ENCODE measurements at places on chromosomes 7 and 10. TPM values are rescaled to one million over a fixed set of nuclear protein-coding genes. Genes with fewer than 3 reads are reported as not detected.

The PRPS1L1 gene
- total RNA-seq: not detected

The KCNH2 gene
- not detected for total RNA-seq

The NEUROG3 gene
- not detected for total RNA-seq

The GNAI1 gene
- 19.6 TPM for total RNA-seq

The PDAP1 gene
- 44.3 TPM for total RNA-seq

The NEBL gene
- total RNA-seq: under 0.01 TPM

The FAM24B gene
- 2.2 TPM for total RNA-seq

The C10orf143 gene
- total RNA-seq: 0.73 TPM

The INHBA gene
- 1.1 TPM for total RNA-seq
